ENCODE measurements at places on chromosomes 16 and 17.

- DNase-seq = no peak
These were observed 89.5 kb upstream of the SOX9 start for GRCh38 chr17:72031219-72031884.

DNA sequence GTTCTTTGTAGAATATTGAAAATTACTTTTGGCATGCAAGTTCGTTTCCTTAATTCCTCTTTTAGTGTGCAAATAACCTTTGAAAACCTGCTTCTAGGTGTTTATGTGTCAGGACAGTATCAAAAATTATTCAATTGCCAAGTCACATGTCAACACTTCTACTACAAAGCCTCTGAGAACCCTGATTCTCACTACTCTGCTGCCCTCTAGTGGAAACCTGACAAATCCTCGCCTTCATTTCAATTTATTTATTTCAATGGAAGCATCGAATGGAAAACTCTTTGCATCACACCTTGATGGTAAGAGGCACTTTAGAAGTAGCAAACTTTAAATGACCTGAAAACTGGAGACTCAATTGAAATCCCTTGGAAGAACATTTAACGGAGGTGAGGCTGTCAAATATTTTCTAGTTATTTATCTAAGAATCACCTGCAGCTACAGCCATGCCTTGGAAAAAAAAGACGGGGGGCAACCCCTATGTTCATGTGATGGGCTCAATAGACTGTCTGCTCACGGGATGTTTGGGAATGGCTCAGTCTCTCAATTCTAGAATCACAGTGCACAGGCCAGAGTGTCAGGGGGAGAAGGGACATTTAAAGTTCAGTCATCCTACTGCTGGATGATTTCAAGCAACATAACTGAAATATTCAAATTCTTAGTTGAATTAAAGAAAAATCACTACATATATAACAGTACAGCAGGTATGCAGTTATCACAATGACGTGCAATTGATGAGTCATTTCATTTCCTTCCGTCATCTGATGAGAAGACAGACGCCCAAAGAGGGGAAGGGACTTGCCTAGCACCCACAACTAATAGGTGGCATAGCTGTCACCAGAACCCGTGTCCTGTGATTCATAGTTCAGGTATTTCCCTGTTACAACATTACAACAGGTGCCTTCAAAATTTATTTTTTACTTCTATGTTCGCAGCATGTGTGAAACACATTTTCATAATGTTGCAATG is 563.9 kb downstream of the TOX3 start:
- peak; percentile 36 for DNase-seq

DNA sequence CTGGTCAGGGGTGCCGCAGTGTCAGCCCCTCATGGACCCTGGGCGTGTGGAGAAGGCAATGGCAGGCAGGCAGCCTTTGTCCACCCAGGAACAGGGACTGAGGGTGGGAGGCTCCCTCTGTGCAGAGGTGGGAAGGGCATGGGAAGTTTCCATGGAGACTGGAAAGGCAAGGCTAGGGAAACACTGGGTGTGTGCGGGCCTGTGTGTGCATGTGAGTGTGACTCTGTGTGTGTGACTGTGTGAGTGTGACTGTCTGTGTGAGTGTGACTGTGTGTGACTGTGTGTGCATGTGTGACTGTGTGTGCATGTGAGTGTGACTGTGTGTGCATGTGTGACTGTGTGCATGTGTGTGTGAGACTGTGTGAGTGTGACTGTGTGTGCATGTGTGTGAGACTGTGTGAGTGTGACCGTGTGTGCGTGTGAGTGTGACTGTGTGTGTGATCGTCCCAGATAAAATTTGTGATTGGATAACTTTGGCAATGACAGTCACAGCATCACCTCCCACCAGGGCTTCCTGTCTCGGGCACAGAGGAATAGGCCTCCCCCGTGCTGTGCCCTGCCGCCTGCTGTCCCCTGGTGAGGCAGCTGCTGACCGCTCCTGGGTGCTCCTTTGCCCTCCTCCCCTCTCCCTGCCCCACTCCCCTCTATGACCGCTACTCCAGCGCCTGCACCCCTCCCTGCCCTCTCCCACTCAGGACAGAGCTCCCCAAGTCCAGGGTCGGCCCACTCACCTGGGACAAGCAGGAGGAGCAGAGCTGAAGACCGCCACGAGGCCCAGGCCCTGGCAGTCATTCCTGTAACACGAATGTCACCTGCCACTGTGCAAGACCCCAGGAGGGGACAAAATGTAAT is 698 bp downstream of the CD300C start:
- DNase-seq = no peak

DNA sequence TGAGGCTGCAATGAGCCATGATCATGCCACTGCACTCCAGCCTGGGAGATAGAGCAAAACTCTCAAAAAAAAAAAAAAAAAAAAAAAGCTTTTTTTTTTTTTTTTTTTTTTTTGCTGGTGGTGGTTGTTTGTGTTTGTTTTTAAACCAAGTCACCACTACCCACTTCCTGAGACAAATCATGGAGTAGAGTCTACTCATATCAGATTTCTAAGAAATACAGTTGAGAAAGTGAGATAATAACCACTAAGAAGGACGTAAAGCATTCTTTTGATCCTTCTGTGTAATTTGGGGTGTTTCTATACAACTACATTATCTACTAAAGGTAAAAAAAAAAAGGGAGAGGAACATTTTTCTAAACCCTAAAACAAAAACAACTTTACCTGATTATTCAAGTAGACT is 38.0 kb downstream of the AXIN2 start:
- no peak for DNase-seq

DNA sequence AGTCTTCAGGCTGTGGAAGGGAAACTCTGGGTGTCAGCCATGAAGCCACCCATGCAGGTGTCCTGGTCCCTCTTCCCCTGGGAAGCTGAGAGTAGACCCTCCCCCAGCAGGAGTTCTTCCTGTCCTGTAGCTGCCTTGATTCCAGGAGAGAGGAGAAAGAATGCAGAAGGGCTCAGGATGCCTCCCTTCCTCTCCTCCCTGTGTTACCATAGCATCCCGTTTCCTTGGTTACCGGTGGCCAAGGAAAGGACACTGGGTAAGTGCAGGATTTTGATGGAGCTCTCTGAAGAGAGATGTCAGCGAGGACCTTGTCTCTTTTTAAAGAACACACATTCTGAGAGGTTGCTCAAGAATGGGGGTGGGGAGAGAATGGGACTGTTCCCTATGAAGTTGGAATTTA is 304.1 kb upstream of the N4BP1 start:
- no peak for DNase-seq

DNA sequence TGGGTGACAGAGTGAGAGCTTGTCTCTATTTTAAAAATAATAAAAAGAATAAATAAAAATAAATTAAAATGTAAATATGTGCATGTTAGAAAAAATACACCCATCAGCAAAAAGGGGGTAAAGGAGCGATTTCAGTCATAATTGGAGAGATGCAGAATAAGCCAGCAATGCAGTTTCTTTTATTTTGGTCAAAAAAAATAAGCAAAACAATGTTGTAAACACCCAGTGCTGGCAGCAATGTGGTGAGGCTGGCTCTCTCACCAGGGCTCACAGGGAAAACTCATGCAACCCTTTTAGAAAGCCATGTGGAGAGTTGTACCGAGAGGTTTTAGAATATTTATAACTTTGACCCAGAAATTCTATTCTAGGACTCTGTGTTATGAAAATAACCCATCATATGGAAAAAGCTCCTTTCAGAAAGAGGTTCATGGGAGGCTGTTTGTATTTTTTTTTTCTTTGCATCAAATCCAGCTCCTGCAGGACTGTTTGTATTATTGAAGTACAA is 8.5 kb downstream of the STH start:
- no peak for DNase-seq

DNA sequence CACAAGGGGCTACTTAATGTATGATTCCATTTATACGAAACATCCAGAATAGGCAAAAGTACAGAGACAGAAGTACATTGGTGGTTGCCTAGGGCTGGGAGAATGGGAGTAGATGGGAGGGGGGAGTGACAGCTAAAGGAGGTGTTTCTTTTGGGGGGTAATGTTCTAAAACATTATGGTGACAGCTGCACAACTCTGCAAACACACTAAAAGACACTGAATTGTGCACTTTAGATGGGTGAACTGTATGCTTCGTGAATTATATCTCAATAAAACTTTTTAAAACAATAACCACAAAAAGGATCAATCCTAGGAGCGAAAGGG is 661 bp downstream of the LYRM9 start:
- no peak for DNase-seq

- DNase-seq = no peak
These were observed 33.5 kb downstream of the GRB2 start for GRCh38 chr17:75371981-75372380.

DNA sequence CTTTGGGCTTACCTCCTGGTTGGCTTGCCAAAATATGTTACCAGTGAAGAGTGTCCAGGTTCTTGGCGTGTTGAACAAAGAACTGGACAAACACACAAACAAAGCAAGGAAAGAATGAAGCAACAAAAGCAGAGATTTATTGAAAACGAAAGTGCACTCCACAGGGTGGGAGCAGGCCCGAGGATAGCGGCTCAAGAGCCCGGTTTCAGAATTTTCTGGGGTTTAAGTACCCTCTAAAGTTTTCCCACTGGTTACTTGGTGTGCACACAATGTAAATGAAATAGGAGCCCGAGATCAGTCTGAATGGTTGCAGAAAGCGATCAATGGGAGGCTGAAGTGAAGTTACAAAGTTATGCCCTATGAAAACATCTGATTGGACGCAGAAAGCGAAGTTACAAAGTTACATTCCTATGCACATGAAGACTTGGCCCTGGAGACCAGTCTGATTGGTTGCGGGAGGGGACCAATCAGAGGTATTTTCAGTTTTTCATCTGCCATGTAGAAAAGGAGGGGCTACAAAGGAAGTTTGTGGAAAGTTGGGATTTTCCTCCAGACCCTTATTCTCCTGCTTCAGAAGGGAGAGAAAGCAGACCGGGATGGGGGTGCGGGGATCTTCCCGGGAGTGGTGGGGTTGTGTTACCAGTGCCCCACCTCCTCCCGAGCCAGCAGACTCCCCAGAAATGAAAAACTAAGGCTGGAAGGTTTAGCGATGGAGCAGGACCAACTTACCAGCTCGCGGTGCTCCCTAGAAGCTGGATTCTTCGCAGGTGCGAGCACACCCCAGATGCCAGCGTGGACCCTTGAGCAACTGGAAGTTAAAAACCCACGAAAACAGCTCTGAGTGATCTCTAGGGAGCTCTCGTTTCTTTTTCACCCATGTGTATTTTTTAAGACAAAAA is at the start of gene SLFN12:
TSS of gene SLFN12 (minus strand) at position 325 of the 899 bp plus-strand sequence. CDS start 9,472 bp downstream, outside the sequence.
- no peak for DNase-seq

DNA sequence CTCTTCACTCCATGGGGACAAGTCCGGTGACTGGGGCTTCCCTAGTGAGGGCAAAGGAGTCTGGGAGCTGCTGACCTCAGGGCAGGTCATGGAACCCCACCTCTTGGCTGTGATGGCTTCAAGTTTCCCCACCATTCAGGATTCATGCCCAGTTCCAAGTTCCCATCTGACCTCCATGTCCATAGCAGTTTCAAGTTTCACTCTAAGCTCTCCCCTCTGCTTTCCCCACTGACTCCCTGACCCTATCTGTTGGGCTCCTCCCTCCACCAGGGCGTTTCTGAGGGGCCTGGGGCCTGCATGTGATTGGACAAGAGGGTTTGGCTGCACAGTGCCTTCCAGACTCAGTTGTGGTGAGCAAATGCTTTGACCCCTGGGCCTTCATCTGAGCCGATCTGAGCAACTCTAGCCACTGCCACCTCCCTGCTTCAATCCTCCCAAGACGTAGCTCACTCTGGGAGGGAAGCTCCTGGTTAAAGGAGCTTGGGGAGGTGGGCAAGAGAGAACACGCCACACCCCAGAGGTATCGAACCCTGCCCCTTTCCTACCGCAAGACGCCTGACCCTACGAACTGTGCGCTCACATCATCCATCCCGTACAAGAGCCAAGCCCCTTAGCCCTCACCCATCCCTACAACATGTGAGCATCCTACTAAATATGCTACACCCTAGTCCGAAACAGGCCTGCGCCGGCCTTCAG is 8.3 kb downstream of the ZNF629 start:
- DNase-seq = no peak

DNA sequence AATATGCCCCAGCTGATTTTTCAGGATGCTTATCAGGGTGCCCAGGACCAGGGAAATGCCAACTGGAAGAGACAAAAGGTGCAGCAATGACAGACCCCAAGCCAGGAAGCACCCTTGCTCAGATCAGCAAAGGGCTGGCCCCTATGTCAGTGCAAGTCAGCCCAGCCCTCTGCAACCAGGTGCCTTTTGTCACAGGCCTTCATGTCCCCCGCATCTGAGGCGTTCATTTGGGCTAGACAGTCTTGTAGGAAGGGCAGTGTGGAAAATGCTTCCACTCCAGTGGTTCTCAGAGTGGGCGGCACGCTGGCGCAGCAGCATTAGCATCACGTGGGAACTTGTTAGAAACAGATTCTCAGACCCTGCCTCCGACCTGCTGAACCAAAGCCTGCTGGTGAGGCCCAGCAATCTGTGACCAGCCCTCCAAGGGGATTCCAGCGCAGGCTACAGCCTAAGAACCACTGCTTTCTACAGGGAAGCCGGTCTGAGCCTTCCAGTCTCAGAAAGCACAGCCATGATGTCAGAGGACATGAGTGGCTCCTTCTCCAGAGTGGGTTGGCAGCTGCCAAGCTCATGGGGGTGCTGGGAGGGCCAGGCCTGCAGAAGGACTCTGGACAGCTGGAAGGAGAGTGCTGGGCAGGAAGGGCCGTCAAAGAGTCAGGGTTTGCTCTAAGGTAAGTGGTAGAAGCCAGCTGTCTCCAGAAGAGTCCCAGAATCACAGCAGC is 13.1 kb downstream of the SLC47A2 start:
- no peak for DNase-seq

DNA sequence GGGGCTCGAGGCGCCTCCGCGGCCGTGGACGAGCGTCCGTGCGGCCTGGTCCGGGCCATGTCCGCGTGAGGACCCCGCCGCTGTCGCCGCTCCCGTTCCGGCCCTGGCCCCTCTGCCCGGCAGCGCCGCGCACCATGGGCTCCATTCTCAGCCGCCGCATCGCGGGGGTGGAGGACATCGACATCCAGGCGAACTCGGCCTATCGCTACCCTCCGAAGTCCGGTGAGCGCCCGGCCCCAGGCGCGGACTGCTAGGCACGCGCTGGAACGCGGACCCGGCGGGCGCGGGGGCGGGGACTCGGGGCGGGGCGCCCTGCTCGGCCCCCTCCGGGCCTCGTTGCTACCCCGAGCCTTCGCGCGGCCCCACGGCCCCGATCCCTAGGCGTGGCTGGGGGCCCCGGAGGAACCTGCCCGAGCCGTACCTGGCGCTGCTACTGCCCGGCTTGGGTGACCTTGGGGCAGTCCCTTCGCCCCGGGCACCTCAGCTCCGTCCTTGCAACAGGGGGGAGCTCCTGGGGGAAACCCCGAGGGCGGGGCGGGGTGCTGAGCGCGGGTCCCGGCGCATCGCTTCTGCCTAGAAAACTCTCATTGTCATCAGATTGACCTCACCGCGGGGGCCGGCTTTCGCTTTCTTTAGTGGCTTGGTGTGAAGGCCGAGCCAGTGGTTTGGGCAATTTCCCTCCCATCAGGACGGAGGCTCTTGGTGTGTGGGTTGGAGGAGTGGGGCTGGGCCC is 367 bp downstream of the MGRN1 start:
- no peak for DNase-seq

DNA sequence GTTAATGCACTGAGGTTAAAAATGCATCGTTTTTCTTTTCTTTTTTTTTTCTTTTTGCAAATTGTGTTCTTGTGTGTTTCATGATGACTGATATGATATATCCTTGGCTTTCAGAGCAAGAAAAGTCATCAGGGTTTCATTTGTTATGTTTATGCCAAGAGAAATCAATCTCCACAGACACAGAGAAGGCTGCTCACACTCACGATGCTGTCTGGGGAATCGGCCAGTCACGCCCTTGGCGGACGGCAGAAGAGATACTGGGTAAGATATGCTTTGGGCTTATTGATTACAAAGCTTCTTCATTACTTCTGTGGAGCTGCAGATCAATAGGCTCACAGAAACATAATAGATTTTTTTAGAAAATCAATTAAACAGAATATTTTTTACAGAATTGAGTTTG is 42.2 kb upstream of the TNRC6C start:
- no peak for DNase-seq
